PC-3 (cell line): ENCODE measurements at places on chromosomes 4 and X. TPM values are rescaled to one million over a fixed set of nuclear protein-coding genes. Genes with fewer than 3 reads are reported as not detected.

CFP gene
- 0.12 and 1.9 TPM in 2 replicates for total RNA-seq

CYP2U1 gene
- total RNA-seq = 4.1 and 4.4 TPM in 2 replicates

GRCh38 chrX:53714580-53715345 is 28.2 kb upstream of the HUWE1 start:
- H3K27me3 ChIP-seq = no peaks in the 10 kb centered on the region
- peak overlapping the region; percentile 26; the same call in 1 of the 2 replicates for H3K4me3 ChIP-seq
- peaks cover 59% of the 10 kb centered on the region for H3K4me1 ChIP-seq
- DNase-seq = peak; percentile 89
- H3K36me3 ChIP-seq = no peaks in the 10 kb centered on the region

- peak overlapping the region; percentile 98 for H3K27ac ChIP-seq
- no peaks in the 10 kb centered on the region for H3K36me3 ChIP-seq
- H3K4me3 ChIP-seq = no peak overlapping the region
- peaks cover 79% of the 10 kb centered on the region for H3K4me1 ChIP-seq
These were observed 54.0 kb downstream of the MAML3 start for GRCh38 chr4:140099983-140100382.

DNA sequence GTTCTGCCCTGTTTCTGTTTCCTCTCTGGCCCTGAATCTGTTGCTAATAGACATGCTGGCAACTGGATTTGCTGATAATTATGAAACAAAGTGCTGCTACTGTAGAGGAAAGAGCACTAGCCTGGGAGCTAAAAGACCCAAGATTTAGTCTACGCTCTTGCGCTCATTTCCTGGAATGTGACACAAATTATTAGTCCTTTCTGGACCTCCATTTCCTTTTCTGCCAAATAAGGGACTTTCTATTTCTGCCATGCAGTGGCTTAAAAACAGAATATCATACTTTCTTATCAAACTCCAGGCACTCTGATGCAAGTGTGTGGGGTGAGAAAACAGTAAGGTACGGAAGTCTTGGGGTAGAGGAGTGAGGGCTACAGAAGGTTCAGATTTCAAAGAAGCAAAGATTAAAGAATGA is 48.3 kb upstream of the GPR174 start:
- no peaks in the 10 kb centered on the region for H3K36me3 ChIP-seq
- H3K27ac ChIP-seq = no peak overlapping the region
- no peaks in the 10 kb centered on the region for H3K27me3 ChIP-seq

IRF2 gene
- 7.7 TPM in 2 replicates for total RNA-seq

GRCh38 chr4:46389301-46389775 is 590 bp downstream of the GABRA2 start:
- no peak overlapping the region for H3K4me3 ChIP-seq
- H3K36me3 ChIP-seq = no peaks in the 10 kb centered on the region
- peaks cover 10% of the 10 kb centered on the region; the same call in 1 of the 2 replicates for H3K27me3 ChIP-seq
- H3K4me1 ChIP-seq = no peaks in the 10 kb centered on the region
- no peak for DNase-seq

CFAP99 gene
- 1.3 TPM in 1 of 2 replicates, not detected in the other for total RNA-seq

FANCB gene
- 7.9 and 11.6 TPM in 2 replicates for total RNA-seq

DNA sequence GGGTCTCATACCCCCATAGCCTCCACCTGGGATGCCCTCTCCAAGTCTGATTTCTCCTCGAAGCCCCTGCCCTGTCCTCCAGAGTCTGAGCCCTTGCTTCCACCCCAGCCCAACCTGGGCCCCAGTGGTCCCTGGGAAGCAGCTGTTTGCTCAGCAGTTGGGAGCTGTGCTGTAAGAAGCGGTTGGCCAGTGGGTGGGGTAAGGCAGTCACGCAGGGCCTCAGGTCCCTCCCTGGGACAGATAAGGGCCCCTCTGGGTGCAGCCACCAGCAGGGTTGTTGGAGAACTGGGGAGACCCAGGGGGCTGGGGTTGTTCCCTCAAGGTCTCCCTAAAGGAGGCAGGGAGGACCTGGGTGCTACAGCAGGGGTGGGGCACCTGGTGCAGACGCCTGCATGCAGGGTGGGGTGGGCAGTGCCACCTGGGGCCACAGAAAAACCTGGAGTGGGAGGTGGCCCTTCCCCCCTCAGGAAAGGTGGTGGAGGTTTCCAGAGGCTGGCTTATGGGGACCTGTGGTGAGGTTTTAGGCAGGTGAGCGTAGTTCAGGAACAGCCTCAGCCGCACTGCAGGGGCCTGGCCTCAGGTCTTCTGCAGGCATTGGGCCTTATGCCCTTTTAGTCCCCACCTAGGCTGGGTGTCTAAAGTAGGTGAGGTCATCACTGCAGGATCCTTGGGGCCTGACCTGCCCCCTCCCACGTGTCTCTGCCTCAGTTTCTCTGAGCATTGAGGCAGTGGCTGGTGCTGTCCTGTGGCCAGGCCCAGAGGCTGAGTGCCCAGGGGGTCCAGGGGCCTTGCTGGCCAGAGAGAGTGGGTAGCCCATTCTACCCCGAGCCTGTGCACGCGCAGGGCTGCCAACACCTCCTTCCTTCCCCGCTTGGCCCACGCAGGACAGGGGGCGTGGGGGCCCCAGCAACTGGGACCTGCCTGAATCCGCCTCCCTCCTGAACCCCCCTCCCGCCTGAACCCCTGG is 3.1 kb upstream of the SLC26A1 start:
- no peak overlapping the region for H3K4me3 ChIP-seq
- H3K27me3 ChIP-seq = peaks cover 10% of the 10 kb centered on the region
- H3K36me3 ChIP-seq = no peaks in the 10 kb centered on the region
- no peak for DNase-seq

MTCP1 gene
- total RNA-seq = 6.6 and 17.9 TPM in 2 replicates

DNA sequence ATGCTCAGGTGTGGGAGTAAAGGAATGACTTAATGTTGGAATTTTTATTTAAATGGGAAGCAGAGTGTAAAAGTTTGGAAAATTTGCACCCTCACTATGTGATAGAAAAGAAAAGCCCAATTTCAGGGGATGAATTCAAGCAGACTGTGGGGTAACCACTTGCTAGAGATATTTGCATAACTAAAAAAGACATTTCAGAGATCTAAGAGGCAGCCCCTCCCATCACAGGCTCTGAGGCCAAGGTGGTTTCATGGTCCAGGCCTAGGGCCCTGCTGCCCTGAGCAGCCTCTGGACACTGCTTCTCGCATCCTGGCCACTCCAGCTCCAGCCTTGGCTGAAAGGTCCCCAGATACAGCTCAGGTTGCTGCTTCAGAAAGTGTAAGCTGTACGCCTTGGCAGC is 5.9 kb upstream of the XPNPEP2 start:
- H3K27ac ChIP-seq = no peak overlapping the region
- H3K4me3 ChIP-seq = no peak overlapping the region
- no peaks in the 10 kb centered on the region for H3K4me1 ChIP-seq
- no peak for DNase-seq
- no peaks in the 10 kb centered on the region for H3K27me3 ChIP-seq
- H3K36me3 ChIP-seq = no peaks in the 10 kb centered on the region

- H3K36me3 ChIP-seq = no peaks in the 10 kb centered on the region
- H3K4me3 ChIP-seq = no peak overlapping the region
- no peak overlapping the region for H3K27ac ChIP-seq
- DNase-seq = no peak
These were observed 632.4 kb upstream of the ZFP42 start for GRCh38 chr4:187362937-187363857.

DNA sequence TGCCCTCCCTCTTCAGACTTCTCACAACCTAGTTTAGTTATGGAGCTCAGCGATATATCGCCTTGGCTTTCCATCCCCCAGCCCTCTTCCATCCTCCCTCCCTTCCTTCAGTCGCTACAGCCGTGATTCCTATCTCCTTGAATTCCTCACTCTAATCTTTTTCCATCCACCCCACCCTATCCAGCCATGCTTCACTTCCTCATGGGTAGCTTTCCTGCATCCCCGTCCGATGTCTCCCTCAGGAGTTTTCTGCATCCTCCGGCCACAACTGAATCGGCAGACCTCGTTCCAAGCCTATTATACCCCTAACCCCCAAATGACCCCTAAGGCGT is 456 bp downstream of the SNX12 start:
- H3K36me3 ChIP-seq = no peaks in the 10 kb centered on the region
- H3K27ac ChIP-seq = peak overlapping the region; percentile 66; the same call in 1 of the 2 replicates
- DNase-seq = peak; percentile 6
- H3K4me3 ChIP-seq = peak overlapping the region; percentile 81

- no peaks in the 10 kb centered on the region for H3K27me3 ChIP-seq
- no peak for DNase-seq
- no peaks in the 10 kb centered on the region for H3K36me3 ChIP-seq
- H3K4me3 ChIP-seq = no peak overlapping the region
- no peak overlapping the region for H3K27ac ChIP-seq
- no peaks in the 10 kb centered on the region for H3K4me1 ChIP-seq
These were observed 12.6 kb downstream of the DGKQ start for GRCh38 chr4:960636-961350.

FRG2 gene
- total RNA-seq = 0.47 and 0.86 TPM in 2 replicates

GRCh38 chrX:119693996-119694451 is 1.1 kb upstream of the SEPTIN6 start:
- no peak for DNase-seq
- H3K27ac ChIP-seq = no peak overlapping the region
- H3K36me3 ChIP-seq = no peaks in the 10 kb centered on the region
- no peaks in the 10 kb centered on the region for H3K27me3 ChIP-seq

GRCh38 chr4:147741190-147741788 is 9.4 kb downstream of the ARHGAP10 start:
- DNase-seq = peak; percentile 46
- H3K4me1 ChIP-seq = peaks cover 15% of the 10 kb centered on the region
- no peaks in the 10 kb centered on the region for H3K27me3 ChIP-seq
- no peak overlapping the region for H3K4me3 ChIP-seq
- no peak overlapping the region for H3K27ac ChIP-seq

DNA sequence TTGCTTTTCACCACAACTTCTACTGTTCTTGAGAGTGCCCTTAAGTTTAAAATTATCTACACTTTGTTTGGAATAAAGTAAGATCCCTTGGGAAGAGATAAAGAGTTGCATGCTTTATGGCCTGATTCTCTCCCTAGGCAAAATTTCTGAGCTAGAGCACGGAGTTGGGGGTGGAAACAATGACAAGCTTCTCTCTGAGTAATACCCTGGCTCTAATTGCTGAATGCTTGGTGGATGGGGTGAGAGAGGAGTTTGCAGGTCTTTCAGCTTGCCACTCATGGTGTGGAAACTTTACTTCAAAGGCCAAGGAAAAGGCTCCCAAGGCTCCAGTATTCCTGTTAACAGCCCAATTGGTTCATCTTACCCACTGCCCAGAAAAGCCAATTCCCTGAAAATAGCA is 26.1 kb upstream of the PRDM8 start:
- H3K4me3 ChIP-seq = no peak overlapping the region
- no peaks in the 10 kb centered on the region for H3K27me3 ChIP-seq
- peaks cover 18% of the 10 kb centered on the region for H3K4me1 ChIP-seq
- no peak overlapping the region for H3K27ac ChIP-seq

- H3K36me3 ChIP-seq = no peaks in the 10 kb centered on the region
- DNase-seq = no peak
- no peak overlapping the region for H3K4me3 ChIP-seq
- H3K27me3 ChIP-seq = peaks cover 19% of the 10 kb centered on the region; the same call in 1 of the 2 replicates
These were observed 163.4 kb downstream of the PDGFRA start for GRCh38 chr4:54392479-54392878.

NWD2 gene
- under 0.01 and 0.06 TPM in 2 replicates for total RNA-seq

- H3K36me3 ChIP-seq = no peaks in the 10 kb centered on the region
- 0 out of 2 replicates have a peak, but pooled peaks cover 5% of the 10 kb centered on the region for H3K4me1 ChIP-seq
- DNase-seq = no peak
These were observed 19.1 kb downstream of the SLAIN2 start for GRCh38 chr4:48360285-48361011.

GRCh38 chr4:154490234-154490582 is 1.4 kb downstream of the DCHS2 start:
- peaks cover 1% of the 10 kb centered on the region; the same call in 1 of the 2 replicates for H3K27me3 ChIP-seq
- H3K4me1 ChIP-seq = no peaks in the 10 kb centered on the region
- no peaks in the 10 kb centered on the region for H3K36me3 ChIP-seq
- DNase-seq = no peak

- peaks cover 10% of the 10 kb centered on the region; the same call in 1 of the 2 replicates for H3K4me1 ChIP-seq
- DNase-seq = no peak
- no peak overlapping the region for H3K4me3 ChIP-seq
- no peaks in the 10 kb centered on the region for H3K36me3 ChIP-seq
- H3K27ac ChIP-seq = no peak overlapping the region
These were observed 684.5 kb downstream of the GRID2 start for GRCh38 chr4:92988301-92988700.

IL1RAPL1 gene
- 0.12 and 0.44 TPM in 2 replicates for total RNA-seq

GRCh38 chrX:261167-261918 is 19.8 kb upstream of the PLCXD1 start:
- peak overlapping the region; percentile 65 for H3K27ac ChIP-seq
- DNase-seq = peak; percentile 67
- peak overlapping the region; percentile 21; the same call in 1 of the 2 replicates for H3K4me3 ChIP-seq
- H3K36me3 ChIP-seq = no peaks in the 10 kb centered on the region

GRCh38 chr4:38692421-38692820 is 28.4 kb downstream of the KLF3 start:
- H3K27me3 ChIP-seq = no peaks in the 10 kb centered on the region
- no peaks in the 10 kb centered on the region for H3K4me1 ChIP-seq
- H3K36me3 ChIP-seq = peaks cover 65% of the 10 kb centered on the region
- H3K27ac ChIP-seq = no peak overlapping the region
- H3K4me3 ChIP-seq = no peak overlapping the region

DNA sequence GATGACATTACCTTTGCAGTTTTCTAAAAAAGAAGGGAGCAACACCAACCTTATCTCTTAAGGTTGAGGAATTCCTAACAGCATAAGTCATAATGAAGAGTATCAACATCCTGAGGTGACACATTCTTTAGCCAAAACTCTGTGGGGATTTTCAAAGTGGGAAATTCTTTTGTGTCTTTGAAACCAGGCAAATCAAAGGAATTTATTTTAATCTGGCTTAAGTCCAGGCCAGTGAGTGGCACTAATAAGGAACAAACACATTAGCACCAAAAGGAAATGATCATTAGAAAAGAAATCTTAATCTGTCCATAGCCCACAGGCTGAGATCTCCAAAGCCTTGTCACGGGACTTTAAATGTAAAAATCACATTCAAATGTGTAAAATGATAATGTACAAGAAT is 110.1 kb downstream of the LARP7 start:
- peaks cover 6% of the 10 kb centered on the region; the same call in 1 of the 2 replicates for H3K4me1 ChIP-seq
- no peaks in the 10 kb centered on the region for H3K27me3 ChIP-seq
- H3K27ac ChIP-seq = no peak overlapping the region
- DNase-seq = no peak
- H3K36me3 ChIP-seq = no peaks in the 10 kb centered on the region
- H3K4me3 ChIP-seq = no peak overlapping the region

GRCh38 chrX:107626481-107626880 is 1.8 kb upstream of the PRPS1 start:
- peak; percentile 55 for DNase-seq
- no peaks in the 10 kb centered on the region for H3K27me3 ChIP-seq

GRCh38 chrX:69162361-69162865 is 2.8 kb downstream of the PJA1 start:
- no peaks in the 10 kb centered on the region for H3K36me3 ChIP-seq
- H3K27ac ChIP-seq = no peak overlapping the region
- no peak for DNase-seq
- H3K4me1 ChIP-seq = peaks cover 18% of the 10 kb centered on the region
